IPS DF 6.9 (cell line): ENCODE measurements at places on chromosomes 3 and 15.

- DNase-seq = no peak
- no peaks in the 10 kb centered on the region for H3K27me3 ChIP-seq
- H3K4me3 ChIP-seq = no peak overlapping the region
- H3K27ac ChIP-seq = no peak overlapping the region
- H3K36me3 ChIP-seq = no peaks in the 10 kb centered on the region
- H3K4me1 ChIP-seq = no peaks in the 10 kb centered on the region
Measured at GRCh38 chr3:112973325-112974177, 1.4 kb downstream of the CD200R1 start.

DNA sequence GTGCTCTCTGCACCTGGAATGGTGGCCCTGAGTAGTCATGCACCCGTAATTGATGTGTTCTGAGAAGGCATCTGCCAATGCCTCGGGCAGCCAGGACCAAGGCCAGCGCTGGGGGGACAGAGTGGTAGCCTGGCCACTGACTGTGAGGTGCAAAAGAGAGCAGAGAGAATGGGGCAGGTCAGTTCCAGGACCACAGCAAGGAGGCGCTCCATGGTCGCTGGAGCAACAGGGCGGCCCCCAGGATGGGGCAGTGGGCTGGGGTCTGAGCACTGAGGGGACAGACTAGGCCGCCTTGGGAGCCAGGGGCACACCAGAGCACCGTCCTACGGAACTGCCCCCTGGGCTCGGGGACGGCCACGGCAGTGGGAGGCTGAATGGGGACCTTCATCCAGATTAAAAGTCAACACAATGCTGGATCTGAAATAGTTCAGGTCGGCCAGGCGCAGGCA lies 48.3 kb upstream of the IQSEC1 start:
- DNase-seq = no peak
- H3K27me3 ChIP-seq = no peaks in the 10 kb centered on the region
- H3K36me3 ChIP-seq = no peaks in the 10 kb centered on the region
- H3K27ac ChIP-seq = no peak overlapping the region
- no peak overlapping the region for H3K4me3 ChIP-seq

DNA sequence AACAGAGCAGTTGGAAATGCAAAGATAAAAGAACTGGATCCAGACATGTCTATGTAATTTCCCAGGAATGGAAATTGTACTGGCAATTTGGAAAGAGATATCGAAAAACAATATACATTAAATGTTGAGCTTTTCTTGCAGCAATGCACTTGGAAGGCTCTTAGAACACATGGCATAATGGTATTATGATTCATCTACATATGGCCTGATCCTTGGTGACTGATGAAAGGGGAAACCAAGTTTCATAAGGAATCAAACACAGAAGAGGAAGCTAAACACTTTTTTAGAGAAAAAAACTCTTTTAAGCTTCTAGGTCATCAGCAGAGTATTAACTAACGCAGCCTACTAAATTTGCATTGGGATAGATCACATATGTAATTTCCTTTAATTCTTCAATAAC lies 12.4 kb upstream of the GREM1 start:
- no peak overlapping the region for H3K27ac ChIP-seq
- H3K36me3 ChIP-seq = no peaks in the 10 kb centered on the region
- no peak for DNase-seq
- no peak overlapping the region for H3K4me3 ChIP-seq
- no peaks in the 10 kb centered on the region for H3K4me1 ChIP-seq

GRCh38 chr3:73621388-73621787 lies 3.4 kb downstream of the PDZRN3 start:
- no peak overlapping the region for H3K27ac ChIP-seq
- H3K36me3 ChIP-seq = no peaks in the 10 kb centered on the region
- H3K4me3 ChIP-seq = no peak overlapping the region
- peaks cover 3% of the 10 kb centered on the region; the same call in 1 of the 2 replicates for H3K4me1 ChIP-seq
- DNase-seq = no peak
- H3K27me3 ChIP-seq = no peaks in the 10 kb centered on the region
